ENCODE measurements at places on chromosomes 3 and 15. TPM values are rescaled to one million over a fixed set of nuclear protein-coding genes. Genes with fewer than 3 reads are reported as not detected.

GRCh38 chr3:189340680-189341460, 169.1 kb downstream of the TPRG1 start:
- DNase-seq = no peak

DNA sequence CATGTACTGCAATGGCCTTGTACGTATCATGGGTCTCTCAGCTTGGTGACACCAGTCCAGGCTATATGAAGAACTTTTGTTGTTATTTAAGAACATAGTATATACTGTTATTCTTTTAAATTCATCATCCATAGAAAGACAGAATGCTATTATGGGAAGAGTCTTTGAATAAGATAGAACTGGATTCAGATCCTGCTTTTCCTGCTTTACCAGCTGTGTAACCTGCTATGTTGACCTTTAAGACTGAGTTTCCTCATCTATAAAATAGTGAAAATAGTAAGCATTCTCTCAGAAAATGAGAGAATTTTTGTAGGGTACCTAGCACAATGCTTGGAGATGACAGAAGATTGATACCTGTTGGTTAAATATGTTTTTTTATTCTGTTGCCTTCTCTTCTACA, 204.1 kb upstream of the TBL1XR1 start:
- no peak for DNase-seq

- DNase-seq = no peak
These were observed 10.8 kb downstream of the EIF2AK4 start for GRCh38 chr15:39944726-39945125.

The ADGRG7 gene
- total RNA-seq = not detected

- DNase-seq = no peak
These were observed 812 bp downstream of the P4HTM start for GRCh38 chr3:48990636-48991469.

- no peak for DNase-seq
These were observed 33.2 kb downstream of the OXNAD1 start for GRCh38 chr3:16297997-16298885.

The KNG1 gene
- total RNA-seq = not detected

The GRK7 gene
- 0.34 TPM for total RNA-seq

The KBTBD8 gene
- total RNA-seq = 3.0 TPM

The GOLGA8B gene
- 57.1 TPM for total RNA-seq

DNA sequence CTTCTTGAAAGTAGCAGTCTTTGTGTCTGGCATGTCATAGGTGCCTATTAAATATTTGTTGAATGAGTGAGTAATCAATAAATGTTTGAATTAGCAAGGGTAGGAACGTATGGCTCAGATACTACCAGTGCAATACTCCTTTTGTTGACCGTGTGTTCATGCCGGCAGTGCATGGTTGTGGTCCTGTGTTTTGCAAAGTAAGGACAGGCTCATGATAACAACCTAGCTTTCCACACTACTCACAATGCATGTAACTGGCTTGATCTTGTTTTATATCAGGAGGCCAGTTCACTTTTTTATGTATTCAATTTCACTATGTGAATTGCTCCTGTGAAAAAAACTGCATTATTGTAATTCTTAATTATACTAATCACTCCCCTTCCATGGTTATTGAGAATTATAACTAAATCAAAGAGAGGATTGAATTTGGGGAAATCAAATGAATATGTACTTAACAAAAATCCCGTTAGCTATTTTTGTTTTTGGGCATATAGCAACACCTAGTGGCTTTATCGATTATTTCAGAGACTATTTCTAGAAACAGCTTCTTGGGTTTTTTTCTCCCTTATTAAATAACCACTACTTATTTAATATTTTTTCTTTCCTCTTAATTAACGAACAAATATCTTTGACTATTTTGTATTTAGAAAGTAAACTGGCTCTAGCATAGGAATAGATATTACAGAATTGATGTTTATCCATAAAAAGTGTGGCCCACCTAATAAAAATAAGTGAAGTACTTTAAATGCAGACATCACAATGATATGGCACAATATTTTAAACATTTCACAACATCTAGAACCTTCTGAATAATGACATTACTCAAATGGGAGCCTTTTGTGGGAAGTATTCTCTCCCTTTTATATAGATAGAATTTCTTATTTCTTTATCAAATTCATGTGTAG, 218.5 kb downstream of the BBX start:
- DNase-seq = no peak

GRCh38 chr3:12275974-12276650, 12.8 kb upstream of the PPARG start:
- DNase-seq = no peak

The CLSTN2 gene
- 7.9 TPM for total RNA-seq

DNA sequence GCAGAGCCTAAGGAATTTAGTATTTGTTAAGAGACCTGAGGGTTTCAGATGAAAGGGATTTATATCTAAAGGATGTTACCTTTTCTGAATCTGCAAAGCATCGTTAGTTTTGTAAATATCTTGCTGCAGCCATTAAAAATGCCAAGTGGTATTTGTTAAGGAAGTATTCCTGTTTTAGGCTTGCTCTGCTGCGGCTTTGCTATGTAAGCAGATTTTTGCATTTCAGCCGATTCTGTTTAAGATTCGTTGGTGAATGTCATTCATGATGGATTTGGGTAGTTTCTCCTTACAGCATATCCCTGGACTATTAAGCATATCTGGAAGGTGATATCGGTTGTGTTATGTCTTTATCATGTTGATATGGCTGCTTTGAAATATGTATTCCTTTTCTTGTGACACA, 1.0 kb downstream of the USP8 start:
- no peak for DNase-seq

GRCh38 chr3:37375184-37376127, 201.1 kb upstream of the LRRFIP2 start:
- no peak for DNase-seq

The TICRR gene
- total RNA-seq = 0.21 TPM

DNA sequence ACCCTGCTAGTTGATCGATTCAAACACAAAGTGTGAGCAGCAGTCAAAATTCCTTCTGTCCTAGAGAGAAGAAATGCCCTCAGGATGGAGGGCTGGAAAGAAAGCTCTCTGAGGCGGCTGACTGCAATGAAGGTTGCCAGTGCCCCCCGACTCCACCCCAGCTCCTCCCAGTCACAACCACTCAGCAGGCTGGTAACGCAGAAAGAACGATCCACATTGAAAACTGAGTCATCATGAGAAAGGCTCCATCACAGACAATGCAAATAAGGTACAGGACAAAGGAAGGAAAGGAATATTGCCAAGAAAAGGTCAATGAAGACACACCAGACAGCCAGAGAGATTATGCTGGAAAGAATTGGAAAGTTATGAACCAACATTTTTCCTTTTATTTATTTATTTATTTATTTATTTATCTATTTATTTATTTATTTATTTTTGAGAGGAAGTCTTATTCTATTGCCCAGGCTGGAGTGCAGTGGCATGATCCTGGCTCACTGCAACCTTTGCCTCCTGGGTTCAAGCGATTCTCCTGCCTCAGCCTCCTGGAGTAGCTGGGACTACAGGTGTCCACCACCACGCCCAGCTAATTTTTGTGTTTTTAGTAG, 17.4 kb upstream of the VGLL4 start:
- no peak for DNase-seq

The CASR gene
- not detected for total RNA-seq

- DNase-seq = peak; percentile 85
These were observed 16.7 kb upstream of the WNT7A start for GRCh38 chr3:13896473-13897154.

GRCh38 chr3:186713499-186713898, 3.7 kb upstream of the KNG1 start:
- DNase-seq = no peak

DNA sequence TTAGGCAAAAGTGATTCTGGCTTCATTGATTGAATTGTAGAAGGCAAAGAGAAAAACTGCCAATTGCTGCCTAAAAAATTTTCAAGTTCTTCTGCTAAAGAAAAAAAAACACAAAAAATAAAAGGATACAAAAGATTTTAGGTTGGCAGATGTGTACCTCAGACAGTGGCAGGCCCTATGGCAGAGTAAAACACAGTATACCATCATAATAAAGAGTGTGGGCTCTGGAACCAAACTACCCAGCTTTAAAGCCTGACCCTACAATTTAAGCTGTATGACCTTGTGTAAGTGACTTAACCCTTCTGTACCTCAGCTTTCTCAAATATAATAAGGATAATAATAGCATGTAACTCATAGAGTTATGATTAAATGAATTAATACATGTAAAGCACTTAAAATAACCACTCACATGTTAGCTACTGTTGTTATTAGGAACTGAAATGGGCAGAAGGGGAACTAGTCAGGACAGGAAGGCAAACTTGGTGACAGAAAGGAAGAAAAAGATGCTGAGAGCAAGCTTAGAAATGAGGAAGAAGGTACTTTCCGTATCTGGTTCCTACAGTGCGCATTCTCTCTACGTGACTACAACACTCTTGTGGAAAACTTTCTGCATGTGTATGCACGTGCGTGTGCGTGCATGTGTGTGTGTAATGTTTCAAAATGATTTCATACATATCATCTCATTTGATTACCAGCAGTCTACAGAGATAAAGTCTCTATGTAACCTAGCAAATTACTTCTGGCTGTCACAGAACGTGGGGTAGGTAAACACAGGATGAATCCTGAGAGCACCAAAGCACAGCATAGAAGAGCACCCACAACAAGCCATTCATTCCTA, 13.6 kb upstream of the GATM start:
- DNase-seq = no peak
